ENCODE measurements at places on chromosomes 1 and 21.
A peak's percentile ranks its signal among the peaks of the same experiment; 100 is the strongest.

GRCh38 chr1:115461526-115461925, 123.5 kb upstream of the NGF start:
- no peak for DNase-seq

DNA sequence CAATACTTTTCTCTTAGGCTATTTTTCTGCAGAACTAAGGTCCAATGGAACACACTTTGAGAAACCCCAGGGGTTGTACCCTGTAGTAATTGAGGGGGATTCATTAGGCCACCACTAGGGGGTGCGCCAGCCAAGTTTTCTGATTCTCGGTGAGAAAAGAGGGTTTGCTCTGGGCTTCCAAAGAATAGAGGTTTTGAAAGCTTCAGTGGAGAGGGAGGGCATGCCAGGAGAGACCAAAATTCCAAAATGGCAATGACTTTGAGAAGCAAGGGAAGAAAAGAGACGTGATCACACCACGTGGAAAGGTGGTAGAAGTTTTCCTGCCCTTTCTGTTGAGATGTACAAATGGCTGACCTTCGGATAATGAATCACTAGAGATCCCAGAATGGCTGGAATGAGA, 323.3 kb downstream of the RPS6KC1 start:
- peak; percentile 5 for DNase-seq

DNA sequence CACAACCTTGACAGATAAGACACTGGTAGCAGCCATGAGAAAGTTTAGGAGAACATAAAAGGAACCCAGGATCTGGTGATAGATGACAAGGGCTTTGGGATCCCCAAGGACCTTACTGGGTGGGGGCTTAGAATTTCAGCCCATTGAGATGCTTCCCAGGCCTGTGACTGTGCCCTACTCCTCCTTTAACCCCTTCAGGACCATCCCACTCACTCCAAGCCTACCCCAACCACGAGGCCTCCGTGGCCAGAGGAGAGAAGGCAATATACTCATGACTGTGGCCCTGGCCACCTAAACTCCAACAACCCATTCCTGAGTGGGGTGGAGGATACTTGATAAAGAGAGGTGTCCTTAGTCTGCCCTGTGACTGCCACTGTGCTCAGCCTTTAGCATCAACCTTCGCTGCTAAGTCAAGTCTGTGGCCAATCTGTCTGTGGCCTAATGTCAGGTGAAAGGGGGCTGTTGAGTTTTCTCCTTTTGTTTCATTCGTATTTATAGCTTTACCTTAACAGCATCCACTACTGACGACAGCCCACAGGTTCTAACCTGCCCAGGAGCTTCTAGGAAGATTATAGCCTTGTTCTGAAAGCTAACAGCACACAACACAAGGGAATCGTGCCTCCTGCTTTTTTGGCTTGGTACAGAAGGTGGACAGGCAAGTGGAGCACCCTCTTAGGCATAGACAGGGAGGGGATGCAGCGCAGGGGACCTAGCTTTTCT, 16.9 kb upstream of the BCAR3 start:
- no peak for DNase-seq

DNA sequence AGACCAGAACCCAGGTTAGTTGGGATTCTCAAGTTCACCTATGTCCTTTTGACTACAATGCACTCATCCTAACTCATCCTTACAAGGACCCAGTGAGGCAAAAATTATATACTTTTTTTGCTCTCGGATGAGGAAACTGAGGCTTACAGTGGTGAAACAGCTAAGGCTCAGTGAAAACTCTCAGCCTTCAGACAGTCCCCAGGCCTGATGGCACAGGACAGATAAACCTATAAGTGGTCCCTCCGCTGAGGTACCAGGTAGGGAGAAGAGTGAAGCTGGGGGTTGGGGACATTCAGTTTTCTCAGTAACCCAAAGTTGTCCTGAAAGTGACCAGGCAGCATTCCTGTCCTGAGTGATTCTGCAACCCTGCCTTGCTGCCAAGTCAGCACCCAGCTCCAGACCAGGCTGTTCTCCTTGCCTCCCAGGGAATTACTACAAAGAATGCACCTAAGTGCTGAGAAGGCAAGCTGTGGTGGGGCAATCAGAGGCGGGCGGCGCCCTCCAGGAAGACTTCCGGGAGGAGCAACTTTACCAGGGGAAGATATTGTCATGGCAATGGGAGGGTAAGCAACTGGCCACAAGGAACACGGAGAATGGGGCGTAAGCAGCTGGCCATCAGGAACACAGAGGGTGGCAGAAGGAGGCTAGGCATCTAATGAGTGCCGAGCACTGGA, 4.6 kb downstream of the TENT5B start:
- no peak for DNase-seq

GRCh38 chr21:45357436-45358260, 47.3 kb upstream of the COL18A1 start:
- DNase-seq: no peak

- DNase-seq: no peak
These were observed 18.7 kb upstream of the WARS2 start for GRCh38 chr1:119159111-119159510.

DNA sequence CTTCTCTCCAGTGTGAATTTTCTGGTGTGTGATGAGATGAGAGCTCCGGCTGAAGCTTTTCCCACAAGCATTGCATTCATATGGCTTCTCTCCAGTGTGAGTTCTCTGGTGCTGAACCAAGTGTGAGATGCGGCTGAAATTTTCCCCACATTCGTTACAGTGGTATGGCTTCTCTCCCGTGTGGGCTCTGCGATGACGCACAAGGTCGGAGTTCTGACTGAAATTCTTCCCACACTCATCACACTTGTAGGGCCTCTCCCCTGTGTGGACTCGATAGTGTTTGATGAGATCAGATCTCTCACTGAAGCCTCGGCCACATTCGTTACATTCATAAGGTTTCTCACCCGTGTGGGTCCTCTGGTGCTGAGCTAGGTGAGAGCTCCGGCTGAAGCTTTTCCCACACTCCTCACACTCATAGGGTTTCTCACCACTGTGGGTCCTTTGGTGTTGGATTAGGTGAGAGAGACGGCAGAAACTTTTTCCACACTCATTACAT, 7.4 kb downstream of the ZNF436 start:
- DNase-seq: no peak

GRCh38 chr1:19650416-19651140, 6.5 kb downstream of the NBL1 start:
- no peak for DNase-seq

DNA sequence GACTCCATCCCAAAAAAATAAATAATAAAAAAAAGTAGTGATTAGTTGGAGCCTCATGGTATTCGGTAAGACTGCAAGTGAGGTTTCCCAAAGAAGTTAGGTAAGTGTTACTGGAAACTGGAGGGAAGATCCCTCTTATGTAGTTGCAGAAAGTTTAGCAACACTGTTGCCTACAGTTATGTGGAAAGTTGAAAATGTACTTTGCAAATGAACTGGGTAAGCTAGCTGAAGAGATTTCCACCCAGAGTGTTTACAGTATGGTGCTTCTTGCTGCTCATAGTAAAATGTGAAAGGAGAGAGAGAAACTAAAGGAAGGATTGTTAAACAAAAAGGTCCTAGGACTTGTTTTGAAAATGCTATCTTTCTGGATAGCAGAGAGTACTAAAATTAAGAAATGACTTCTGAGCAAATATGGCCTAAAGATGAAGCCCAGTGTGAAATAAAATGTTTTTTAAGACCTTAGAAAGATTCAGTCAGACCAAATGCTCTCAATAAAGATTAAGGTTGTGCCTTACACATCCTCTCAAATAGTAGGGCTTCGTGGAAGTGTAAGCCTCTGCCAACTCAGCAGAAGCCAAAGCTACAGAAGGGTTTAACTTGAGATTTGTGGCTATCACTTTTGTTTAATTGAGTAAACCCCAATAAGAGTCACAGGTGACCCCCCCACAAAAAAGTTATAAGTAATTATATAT, 31.5 kb downstream of the RPS6KC1 start:
- DNase-seq: no peak

- DNase-seq: no peak
These were observed 49.2 kb downstream of the ENAH start for GRCh38 chr1:225603538-225604354.

GRCh38 chr1:230753586-230754251, 6.5 kb downstream of the CAPN9 start:
- no peak for DNase-seq

All from C1 segment of cervical spinal cord (tissue), 14 donors.